ENCODE measurements at places on chromosomes 5 and 9.

GRCh38 chr5:56170557-56170956 is 62.6 kb downstream of the ANKRD55 start:
- DNase-seq = no peak

GRCh38 chr9:35639631-35640030 is 11.1 kb downstream of the SIT1 start:
- DNase-seq = no peak

- no peak for DNase-seq
Measured at GRCh38 chr5:79122973-79123372, 11.4 kb downstream of the BHMT start.

DNA sequence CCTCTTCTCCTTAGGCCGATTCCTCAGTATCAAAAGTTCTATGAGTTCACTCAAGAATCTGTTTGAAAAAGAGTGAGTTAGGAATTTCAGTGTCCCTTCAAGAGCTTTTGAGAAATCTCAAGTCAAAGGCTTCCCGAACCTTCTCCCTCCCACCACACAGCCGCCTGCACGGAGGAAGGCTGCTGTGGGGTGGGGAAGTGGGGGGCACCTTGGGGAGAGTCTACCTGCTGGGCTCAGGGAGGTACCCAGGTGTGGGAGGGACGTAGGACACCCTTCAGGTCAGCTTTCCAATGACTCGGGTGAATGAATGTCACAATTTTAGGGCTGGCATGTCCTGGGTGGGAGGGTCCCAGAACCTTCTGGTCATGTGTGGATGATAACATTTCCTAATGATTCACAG is 17.5 kb downstream of the CXCL14 start:
- no peak for DNase-seq

DNA sequence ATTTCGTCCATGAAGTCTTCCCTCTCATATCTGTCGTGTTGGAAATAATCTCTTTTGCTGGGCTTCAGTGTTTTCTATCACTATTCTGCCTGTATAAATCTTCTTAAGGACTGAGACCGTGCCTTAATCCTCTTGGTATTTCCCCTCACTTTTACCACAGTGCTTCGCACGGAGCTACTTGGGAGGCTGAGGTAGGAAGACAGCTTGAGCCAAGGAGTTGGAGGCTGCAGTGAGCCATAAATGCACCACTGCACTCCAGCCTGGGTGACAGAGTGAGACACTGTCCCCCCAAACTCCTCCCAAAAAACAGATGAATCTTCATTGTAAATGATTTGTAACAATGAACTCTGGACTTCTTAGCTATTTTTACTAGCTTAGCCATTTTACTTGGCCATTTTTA is 57.8 kb downstream of the PHAX start:
- DNase-seq = no peak

DNA sequence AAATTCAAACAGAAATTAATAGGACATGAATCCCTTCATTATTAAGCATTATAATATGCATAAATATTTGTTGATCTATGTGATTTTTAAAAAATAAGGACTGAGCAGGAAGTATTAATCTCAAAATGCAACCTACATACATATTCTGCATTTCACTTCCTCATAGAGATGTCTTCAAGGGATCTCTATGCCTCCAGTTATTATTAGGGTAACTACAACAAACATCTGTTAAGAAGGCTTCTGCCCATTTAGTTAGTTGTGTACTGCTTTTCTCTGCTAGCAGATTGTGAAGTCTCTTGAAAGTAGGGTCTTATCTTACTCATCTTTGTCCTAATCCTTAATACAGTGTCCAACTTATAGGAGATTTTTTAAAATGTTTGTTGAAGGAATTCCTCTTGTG is 414.1 kb downstream of the ACTL7B start:
- DNase-seq = no peak

DNA sequence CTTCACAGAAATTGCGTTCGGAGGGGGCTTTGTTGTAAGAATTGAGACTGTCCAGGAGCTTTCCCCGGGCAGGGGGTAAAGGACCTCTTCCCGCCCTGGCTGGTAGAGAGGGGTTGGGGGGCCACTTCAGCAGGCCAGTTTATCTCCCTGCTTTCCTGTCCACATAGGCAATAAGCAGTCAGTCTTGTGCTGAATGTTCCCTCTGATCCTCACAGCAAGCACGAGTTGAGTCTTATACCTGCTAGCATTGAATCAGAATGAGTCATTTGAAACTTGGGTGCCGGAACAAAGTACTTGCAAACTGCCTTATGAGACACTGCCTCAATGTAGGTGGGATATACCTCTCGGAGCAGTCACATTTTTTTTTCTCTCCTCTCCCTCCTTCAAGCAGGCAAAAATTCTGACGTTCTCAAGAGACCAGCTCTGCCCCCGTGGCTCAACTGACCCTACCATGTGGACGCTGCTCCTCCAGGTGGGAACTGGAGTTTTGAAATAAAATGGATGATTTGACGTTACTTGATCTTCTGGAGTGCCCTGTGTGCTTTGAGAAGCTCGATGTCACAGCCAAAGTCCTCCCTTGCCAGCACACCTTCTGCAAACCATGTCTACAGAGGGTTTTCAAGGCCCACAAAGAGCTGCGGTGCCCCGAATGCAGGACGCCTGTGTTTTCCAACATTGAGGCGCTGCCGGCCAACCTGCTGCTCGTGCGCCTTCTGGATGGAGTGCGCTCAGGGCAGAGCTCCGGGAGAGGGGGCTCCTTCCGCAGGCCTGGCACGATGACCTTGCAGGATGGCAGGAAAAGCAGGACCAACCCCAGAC is 1.3 kb downstream of the SH3RF2 start:
- peak; percentile 17 for DNase-seq

GRCh38 chr5:143152445-143152844 is 251.0 kb downstream of the NR3C1 start:
- DNase-seq = no peak

- DNase-seq = no peak
Measured at GRCh38 chr5:151230048-151230680, 6.3 kb upstream of the CCDC69 start.

GRCh38 chr5:170788626-170789304 is 5.2 kb downstream of the GABRP start:
- no peak for DNase-seq

DNA sequence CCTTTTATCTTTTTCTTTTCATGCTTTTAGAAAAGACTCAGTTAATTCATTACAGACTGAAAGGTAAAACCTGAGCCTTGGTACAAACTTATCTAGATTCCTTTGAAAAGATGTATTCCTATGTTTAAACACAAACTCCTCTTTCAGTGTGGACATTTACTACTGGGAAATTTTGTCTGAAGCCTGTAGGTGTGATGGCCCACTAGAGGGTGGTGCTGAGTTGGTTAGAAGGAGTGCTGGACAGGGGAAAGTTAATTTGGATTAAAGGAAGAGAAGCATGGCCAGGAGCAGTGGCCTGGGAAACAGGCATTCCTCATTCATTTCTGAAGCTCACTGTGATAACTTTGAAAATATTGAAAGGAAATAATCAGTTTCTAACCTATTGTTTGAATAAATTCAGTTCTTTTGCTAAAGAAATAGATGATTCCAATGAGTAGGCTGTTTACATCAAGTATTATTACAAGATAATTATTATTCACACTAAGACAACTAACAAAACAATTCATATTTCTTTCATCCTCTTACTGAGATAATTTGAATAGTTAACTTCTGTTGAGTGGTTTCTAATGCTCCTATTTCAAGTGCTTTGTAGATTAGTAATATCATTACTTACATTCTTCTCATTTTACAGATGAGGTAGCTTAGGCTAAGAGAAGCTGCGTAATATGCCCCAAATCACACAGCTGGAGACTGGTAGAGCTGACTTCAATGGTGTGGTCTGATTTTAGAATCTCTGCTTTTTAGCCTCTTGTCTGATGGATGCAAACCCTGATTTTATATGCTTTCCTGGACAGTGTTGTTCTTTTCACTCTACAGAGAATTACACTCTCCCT is 150.9 kb downstream of the ADGRV1 start:
- peak; percentile 2 for DNase-seq

DNA sequence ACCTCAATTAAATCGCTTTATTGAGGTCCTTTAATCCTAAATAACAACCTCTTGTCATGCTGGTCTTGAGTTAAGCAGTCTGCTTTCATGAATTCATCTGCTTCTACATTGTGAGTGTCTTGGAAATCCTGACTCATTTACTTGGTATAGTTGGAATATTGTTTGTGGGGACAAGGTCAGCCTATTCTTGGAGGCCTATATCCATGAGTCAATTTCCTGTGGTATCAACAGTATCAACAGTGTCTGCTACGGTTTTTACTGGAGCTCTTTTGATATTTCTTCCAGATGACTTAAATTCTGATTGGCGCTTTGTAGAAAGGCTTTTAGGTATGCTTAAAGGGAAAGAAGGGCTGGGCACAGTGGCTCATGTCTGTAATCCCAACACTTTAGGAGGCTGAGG is 71.2 kb upstream of the PARP8 start:
- DNase-seq = no peak

DNA sequence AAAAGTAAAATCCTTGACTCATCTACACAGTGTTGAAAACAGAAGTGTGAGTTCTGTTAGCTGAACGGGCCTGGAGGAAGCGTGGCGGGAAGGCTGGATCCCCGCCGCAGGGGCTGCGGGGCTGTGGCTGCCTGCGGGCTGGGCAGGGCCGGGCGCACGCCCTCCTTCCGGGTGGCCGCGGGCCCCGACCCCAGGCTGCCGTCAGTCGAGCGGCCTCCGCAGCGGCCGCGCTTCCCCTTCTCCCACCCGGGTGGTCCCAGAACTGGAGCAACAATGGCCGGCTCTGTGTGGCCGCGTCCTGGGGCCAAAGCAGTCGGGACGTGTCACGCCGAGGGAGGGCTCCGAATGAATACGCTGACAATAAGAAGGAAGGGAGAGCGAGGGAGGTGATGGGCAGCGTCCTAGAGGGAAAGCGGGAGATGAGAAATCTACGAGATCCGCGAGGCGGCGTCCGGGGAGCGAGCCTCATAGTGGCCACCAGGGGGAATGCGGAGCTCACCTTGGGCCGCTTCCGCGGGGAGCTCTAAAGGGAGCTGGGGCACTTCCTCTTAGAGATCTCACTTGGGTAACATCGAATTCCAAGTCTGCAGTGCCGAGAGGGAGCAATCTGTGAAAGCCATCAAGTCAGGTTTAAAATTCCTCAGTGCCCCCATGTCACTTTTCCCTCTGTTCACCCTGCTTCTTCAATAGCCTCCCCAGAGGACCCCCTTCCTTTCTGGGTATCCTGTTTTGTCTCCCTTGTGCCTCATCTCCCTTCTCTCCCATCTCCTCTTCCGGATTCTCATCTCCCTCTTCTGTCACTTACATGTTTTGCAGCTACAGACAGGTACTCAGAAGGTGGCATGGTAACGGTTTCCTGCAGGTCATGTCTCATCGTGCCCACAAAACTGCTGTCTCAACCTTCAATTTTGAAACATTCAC is 83.9 kb downstream of the SLC1A3 start:
- peak; percentile 71 for DNase-seq

GRCh38 chr9:129406278-129407225 is 214.3 kb downstream of the C9orf50 start:
- no peak for DNase-seq

DNA sequence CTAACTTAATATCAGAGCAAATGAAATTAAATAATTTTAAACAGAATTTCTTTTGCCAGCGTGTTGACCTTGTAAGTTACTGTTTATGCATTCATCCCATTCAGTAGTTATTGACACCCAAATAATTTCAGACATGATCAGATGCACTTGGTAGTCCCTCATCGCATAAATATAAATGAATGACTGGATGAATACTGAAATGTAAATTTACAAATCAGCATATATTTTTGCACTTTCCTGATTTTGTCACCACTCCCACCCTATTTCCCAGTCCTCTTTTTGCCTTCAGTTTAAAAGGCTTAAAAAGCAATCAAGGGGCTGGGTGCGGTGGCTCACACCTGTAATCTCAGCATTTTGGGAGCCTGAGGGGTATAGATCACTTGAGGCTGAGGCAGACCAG is 17.1 kb upstream of the LIFR start:
- no peak for DNase-seq

DNA sequence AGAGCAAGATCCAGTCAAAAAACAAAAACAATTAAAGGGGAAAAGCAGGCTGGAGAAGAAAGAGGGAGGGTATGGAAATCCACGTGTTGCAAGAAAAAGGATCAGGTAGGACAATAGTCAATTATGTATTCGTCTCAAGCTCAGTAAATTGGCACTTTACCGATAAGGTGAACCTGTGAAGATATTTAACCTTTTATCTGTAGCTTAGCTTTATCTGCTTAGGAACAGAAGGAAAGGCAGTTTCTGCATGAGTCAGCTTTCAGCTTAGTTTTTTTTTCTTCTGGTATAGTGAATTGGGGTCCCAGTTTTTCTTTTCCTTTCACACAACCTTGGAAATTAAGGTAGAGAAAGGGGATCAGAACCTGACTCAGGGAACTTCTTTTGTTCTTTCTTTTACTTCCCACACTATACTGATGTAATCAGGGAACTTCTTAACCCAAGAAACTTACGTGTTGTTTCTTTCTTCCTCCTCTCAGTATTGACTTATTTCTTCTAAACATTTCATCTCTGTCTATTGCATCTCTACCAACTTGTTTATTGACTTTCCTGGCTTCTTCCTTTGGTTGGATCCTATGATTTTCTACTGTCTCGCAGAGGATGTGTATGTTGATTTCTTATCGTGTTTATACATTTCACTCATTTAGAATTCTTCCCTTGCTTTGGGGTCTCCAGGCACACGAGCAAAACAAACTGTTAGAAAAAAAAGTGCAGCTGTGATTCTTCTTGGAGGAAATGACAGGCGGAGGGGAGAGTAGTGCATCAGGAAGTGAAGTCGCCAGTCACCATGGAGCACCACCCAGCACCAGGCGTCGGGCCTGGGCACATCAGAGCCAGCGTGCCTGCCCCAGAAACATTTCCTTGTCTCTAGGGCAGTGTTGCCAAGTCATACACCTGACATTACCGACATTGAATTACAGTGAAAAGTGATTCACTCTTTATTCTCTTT is 123.0 kb upstream of the LHFPL2 start:
- no peak for DNase-seq

GRCh38 chr9:105355781-105356180 is 92.1 kb upstream of the FSD1L start:
- no peak for DNase-seq

- no peak for DNase-seq
Measured at GRCh38 chr5:150789943-150790611, 11.5 kb downstream of the SMIM3 start.

GRCh38 chr5:122864400-122864799 is 19.0 kb downstream of the SNX24 start:
- no peak for DNase-seq

DNA sequence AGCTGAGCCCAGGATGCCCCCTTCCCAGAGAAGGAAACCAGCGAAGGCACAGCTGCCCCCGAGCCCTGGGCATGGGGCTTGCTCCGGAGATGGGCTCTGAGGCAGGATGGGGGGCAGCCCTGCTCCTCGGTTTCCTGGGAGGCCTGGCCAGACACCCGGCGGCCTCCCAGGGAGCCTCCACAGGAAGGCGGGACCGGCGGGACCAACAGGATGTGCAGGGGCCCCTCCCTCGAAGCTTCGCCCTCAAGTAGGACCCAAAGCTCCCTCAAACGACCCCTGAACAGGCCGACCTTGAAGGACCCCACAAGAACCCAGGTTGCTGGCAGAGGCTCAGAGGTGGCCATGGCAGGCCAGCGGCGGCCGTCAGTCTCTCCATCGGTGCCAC is 11.7 kb downstream of the EXD3 start:
- DNase-seq = no peak
